Smooth muscle cell of the brain vasculature (primary cell): ENCODE measurements at places on chromosomes 1 and 21.

- DNase-seq: no peak
These were observed 5.8 kb downstream of the KIF1B start for GRCh38 chr1:10216090-10216749.

- DNase-seq: no peak
These were observed 2.5 kb downstream of the PHLDA3 start for GRCh38 chr1:201466492-201466891.

GRCh38 chr1:160637821-160638539 lies 8.9 kb downstream of the SLAMF1 start:
- DNase-seq: no peak

GRCh38 chr1:160362168-160362957 lies 4.5 kb upstream of the NHLH1 start:
- DNase-seq: no peak

- DNase-seq: no peak
These were observed 17.5 kb upstream of the DUSP10 start for GRCh38 chr1:221759436-221759835.

DNA sequence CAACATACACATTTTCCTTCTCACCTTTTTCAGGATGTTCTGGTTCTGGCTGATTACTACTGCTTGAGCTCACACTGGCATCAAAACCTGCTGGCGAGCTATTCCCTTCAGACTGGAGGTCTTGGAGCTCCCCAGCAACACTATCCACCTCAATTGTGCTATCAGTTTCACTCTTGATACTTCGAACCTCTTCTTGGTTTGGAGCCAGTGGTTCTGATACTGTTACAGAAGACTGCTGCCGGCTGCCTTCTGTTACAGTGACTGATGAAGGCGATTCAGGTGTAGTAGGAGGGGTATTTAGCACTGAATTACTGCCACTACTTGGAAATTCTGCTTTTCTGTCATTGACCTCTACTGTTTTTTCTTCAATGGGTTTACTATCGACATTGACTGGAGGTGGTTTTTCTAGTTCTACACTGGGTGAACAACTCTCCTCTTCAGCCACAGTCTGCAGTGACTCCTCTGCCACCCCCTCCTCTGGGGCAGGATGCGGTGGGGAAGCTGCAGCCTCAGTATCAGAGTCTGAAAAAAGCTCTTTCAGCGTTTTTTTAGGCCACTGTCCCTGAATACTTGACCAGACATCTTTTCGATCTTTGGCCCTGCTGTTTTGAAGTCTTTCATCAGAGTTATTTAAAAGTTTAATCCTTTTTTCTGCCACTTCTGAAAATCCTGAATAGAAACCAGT lies 20.7 kb upstream of the RBM34 start:
- no peak for DNase-seq

DNA sequence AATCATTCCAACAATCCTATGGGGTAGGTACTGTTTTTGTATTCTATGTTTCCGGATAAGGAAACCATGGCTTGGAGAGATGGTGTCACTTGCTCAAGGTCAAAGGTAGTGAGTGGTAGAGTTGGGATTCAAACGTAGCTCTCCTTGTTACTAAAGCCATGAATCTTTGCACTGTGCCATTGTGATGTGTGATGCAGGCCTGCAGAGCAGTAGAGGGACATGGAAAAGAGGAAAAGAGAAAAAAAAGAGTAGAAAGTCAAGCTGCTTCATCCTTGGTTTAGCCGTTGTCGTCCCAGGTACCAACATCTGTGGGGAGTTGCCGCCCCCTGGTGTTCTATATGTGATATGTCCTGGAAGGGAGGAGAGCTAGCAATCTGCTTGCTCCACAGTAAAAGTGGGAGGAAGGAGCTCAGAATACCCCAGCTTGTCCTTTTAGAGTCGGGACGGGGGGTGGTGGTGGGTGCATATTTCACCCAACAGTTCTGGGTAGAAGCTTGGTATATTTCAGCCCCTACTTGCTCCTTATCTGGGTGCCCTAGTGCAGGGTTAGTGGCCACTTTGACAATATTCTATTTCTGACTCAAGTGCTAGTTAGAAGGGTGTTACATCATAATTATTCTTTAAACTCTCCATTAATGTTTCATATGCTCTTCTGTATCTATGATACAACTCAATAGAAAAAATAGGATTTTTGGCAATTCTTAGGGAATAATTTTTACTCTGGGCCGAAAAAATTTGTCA lies 98.4 kb downstream of the EBNA1BP2 start:
- peak; percentile 57 for DNase-seq

DNA sequence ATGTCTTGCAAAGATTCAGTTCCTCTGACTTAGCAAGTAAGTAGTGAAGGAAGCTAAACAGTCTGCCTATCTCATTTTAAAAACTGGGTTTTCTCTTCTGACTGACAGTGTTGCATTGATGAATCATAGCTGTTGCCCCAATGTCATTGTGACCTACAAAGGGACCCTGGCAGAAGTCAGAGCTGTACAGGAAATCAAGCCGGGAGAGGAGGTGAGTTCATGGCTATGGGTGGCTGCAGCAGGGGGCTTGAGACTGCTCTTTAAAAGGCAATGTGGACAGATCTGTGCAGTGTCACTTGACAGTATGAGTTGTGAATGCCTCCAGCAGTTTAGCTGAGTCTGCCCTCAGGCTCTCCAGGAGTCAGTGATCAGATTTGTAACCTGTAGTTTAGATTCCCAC lies 46.6 kb downstream of the SMYD2 start:
- DNase-seq: no peak

- no peak for DNase-seq
These were observed 55.2 kb downstream of the PUM1 start for GRCh38 chr1:31010086-31010989.

DNA sequence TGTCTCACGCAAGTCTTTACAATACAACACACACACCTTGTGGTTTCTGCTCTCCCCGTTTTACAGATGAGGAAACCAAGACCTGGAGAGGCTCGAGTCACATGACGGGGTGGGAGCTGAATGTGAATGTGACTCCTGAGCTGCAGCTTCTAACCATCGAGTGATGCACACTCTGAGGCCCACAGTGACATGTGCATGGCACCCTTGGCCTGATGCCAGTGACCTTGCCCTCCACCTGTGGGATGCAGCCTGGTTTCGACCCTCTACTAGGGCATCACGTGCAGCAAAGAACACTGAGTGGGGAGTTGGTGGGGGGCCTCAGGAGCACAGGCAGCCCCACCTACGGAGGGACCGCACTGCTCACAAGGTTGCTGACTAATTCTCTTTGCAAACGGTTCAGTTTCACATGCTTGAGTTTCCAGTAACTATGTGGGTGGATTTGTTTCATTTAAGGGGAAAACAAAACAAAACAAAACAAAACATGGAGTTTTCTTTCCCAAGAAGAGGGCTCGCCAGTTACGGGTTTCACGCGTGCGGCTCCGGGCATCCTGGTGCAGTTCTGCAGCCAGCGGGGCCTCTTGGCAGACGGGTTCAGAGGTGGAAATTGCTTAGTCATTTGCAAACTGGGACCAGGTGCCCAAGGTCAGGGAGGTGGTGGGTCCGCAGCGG lies 22.9 kb downstream of the SPSB1 start:
- peak; percentile 87 for DNase-seq

DNA sequence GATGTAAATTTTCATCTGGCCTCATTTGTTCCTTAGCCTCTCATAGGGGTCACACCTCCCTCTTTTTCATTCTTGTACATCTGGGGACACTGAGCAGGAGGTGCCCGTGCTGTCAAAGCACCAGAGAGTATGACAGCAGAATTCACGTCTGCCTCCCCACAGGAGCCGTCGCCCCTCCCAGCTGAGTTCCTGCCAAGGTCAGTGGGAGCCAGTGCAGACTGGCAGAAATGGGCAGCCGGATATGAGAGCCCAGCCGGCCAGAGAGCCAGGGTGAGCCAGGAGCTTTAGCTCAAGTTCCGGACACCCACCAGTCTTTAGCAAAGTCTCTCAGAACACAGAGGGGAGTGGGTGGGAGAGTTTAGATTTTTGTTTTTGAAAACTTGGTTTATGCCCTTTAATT lies 21.9 kb downstream of the GPR137B start:
- no peak for DNase-seq

GRCh38 chr1:212219679-212220463 lies 65.3 kb upstream of the PPP2R5A start:
- DNase-seq: no peak

GRCh38 chr1:27523337-27524020 lies 33.5 kb upstream of the WASF2 start:
- DNase-seq: no peak

DNA sequence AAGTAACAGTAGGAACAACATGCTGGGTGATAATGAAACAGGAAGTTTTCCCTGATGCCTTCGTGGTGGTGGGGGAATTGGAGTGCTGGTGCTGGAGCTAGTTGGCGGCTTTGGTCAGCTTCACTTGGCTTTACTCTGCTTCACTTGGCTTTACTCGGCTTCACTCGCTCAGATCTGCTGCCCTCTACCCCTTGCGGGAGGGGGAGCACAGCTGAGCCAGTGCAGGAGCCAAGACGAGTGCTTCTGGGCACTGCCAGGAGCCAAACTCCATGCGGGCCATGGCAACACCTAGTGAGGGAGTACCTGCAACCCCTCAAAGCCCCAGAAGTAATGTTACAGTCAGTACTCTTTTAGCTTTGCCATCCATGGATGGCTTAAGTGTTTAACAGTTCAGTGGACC lies 10.6 kb upstream of the PRKACB start:
- DNase-seq: no peak

DNA sequence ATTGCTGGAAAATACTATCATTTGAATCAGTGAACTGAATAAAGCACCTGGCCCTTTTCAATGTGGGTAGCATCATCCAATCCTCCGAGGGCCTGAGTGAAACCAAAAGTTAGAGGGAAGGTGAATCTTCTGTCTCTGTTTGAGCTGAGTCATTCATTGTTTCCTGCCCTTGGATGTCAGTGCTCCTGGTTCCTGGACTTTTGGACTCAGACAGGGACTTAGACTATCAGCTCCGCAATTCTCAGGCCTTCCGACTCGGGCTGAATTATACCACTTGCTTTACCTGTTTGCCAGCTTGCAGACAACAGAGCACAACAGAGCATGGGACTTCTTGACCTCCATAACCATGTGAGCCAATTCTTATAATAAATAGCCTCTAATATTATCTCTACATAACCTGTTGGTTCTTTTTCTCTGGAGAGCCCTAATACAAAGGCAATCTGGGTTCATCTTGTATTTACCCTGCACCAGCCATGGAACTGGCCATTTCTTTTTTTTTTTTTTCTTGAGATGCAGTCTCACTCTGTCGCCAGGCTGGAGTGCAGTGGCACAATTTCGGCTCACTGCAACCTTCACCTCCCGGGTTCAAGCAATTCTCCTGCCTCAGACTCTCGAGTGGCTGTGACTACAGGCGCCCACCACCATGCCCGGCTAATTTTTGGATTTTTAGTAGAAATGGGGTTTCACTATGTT lies 19.2 kb upstream of the VASH2 start:
- no peak for DNase-seq

DNA sequence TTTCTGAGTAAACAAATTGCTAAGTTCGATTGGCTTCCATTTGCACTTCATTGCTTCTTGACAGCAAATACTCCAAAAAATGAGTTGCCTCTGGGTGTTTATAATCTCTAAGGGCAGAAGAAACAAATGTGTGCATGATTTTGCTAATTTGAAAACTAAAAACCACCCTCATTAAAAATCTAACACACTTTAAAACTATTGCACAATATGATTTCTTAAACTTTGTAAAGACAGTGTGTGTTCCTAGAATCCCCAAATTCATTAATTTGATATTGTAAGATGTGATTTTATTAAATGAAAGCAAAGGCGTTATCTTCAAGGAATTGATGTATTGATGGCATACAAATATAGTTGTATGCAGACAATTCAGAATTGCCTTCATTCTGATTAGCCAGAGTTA lies 350.9 kb downstream of the OLFM3 start:
- no peak for DNase-seq

DNA sequence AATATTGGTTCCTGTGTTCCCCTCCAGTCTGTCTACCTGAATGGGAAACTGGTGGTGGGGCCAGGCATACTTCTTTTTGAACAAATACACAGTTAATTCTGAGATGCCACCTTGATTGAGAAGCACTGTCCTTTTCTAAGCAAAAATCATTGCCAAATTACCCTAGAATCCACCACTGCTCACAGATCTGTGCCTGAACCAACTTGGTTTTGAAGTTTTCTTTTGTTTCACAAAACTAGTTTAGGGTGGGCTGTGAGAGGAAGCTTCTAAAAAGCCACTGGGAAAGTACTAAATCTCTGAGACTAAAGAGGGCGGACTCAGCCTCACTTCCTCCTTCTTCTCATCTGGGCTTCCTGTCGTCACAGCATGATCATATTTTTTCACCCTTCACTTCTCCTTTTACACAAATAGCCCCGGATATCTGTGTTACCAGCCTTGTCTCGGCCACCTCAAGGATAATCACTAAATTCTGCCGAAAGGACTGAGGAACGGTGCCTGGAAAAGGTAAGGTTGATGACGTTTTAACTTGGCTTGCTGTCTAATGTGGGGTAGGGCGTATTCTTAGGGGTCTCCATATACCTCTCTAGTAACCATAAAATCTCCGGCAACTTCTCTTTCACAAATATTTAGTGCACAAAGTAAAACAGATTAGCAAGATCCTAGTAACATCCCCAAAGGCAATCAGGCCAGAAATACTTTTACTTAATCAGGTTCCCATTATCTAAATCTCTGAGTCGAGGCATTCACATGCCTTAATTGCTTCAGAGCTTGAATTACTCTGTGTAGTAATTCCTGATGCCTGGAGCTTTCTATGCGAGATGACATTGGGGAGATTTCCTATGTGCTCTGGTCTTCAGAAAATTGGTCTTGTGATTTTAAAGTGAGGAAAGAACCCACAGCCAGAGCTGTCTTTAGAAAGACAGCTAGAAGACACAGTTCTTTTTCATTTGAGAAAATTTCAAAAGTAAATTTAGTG lies at the start of gene CD53:
CD53 (plus strand) TSS at position 404 of the 976 bp plus-strand sequence. CDS start 18,261 bp downstream, outside the sequence.
- no peak for DNase-seq

DNA sequence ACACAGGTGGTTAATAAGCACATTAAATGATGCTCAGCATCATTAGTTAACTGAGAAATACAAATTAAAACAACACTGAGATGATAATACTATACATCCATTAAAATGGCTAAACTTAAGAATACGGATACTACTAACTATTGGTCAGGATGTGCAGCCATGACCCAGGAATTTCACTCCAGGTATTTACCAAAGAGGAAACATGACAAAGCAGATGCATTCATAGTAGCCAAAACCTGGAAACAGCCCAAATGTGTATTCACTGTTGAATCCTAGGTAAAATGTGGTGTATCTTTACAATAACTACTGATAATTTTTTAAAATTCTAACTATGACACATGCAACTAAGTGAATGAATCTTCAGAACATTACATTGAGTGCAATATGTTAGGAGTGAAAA lies 73.0 kb downstream of the PTPRC start:
- DNase-seq: no peak

DNA sequence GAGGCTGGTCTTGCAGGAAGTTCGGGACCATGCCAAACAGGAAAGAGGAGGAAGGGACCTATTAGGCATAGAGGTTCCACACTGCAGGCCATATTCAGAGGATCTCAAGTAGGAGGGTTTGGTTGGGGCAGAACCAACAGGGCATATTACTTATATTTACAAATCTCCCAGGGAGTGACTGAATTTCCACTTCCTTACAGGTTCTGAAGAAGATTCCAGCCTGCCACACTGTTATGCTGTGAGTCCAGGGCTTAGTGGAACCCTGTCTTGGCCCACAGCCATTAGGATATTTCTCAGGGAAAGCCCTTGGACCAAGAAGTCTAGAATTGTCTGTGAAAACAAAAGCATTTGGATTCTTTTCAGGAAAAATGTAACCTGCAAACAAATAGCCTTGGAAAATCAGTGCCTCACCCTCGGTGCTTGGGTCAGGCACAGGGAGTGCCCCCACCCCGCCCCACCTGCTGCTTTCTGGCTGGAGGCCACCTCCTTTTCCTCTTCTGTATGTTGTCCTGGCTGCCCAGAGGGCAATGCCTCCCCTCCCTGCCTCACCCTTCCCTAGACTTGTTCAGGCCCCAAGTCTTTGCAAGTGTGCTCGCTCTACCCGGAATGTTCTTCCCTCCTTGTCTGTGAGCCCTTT lies 41.0 kb upstream of the JUN start:
- no peak for DNase-seq
